ENCODE measurements at places on chromosomes 3 and 15.
A peak's percentile ranks its signal among the peaks of the same experiment; 100 is the strongest.

GRCh38 chr3:138066383-138066782 lies 49.0 kb downstream of the DZIP1L start:
- no peak for DNase-seq

- DNase-seq: no peak
Observed at GRCh38 chr3:10002951-10003350, 16.3 kb upstream of the EMC3 start.

DNA sequence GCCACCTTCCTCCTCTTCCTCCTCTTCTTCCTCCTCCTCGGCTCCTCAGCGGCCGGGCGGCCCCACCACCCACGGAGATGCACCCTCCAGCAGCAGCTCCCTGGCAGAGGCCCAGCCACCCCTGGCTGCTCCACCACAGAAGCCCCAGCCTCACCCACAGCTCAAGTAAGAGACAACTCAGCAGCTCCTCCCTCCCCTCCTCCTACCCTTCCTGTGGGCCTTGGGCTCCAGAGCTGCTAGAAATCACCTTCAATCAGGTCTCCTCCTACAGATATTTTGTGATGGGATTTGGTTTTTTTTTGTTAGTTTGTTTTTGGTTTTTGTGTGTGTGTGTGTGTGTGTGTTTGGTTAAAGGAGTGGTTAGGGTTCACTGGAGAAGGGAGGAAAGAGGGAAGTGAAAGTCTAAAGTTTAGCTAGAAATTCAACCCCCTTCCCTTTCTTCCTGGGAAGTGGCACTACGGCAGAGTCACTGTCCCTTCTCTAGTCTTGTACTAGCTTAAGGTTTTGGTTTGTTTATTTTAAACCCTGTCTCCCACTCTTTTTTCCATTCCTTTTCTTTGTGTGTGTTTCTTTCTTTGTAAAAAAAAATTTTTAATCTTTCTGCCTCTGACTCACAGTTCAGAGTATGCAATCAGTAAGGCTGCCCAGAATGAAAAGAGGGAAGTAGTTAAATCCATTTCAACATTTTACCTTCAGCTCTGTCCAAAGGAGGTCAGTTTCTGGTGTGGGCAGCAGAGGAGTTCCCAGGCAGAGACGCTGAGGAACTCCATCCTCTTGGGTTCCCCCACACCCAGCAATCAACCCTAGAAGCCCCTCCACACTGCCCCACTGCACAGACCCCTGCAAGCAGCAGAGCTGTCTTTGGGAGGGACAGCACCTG lies 29.0 kb upstream of the TIMP4 start:
- peak; percentile 66 for DNase-seq

DNA sequence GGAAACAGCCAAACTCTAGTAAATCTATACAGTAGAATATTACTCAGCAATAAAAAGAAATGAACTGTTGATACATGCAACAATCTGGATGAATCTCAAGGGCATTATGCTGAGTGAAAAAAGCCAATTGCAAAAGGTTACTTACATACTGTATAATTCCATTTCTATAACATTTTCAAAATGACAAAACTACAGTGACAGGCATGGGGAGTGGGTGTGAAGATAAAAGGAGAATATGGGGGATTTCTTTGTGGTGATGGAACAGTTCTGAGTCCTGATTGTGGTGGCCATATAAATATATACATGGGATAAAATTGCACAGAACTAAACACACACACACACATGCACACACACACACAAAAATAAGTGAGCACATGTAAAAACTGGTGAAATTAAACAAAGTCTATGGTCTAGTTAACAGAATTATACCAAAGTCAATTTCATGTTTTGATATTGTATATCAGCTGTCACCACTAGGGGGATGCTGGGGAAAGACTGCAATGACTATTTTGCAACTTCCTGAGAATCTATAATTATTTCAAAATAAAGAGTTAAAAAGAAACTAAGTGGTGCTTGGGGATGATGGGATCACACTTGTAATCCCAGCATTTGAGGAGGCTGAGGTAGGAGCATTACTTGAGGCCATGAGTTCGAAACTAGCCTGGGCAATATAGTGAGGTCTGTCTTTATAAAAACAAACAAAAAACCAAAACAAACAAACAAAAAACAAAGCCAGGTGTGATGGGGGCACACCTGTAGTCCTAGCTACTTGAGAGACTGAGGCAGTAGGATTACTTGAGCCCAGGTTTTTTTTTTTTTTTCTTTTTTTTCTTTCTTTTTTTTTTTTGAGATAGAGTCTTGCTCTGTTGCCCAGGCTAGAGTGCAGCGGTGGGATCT lies 66.0 kb downstream of the SPTSSB start:
- DNase-seq: no peak

DNA sequence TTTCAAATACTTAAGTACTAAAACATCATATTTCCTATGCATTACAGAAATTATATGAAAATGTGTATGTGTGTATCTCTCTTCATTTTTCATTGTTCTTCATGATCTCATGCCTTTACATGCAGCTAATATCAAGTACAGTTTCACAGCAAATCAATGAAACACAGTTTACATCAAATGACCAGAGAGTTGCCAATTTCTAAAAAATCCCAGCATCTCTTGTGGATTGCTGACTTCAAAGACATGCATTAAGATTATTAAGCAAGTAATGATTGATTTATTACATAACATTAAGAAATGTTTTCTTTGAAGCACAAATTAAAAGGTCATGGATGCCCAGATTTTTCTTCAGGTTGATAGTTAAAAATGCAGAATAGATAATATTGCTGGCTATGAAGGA lies 31.0 kb upstream of the TAFA4 start:
- DNase-seq: no peak

DNA sequence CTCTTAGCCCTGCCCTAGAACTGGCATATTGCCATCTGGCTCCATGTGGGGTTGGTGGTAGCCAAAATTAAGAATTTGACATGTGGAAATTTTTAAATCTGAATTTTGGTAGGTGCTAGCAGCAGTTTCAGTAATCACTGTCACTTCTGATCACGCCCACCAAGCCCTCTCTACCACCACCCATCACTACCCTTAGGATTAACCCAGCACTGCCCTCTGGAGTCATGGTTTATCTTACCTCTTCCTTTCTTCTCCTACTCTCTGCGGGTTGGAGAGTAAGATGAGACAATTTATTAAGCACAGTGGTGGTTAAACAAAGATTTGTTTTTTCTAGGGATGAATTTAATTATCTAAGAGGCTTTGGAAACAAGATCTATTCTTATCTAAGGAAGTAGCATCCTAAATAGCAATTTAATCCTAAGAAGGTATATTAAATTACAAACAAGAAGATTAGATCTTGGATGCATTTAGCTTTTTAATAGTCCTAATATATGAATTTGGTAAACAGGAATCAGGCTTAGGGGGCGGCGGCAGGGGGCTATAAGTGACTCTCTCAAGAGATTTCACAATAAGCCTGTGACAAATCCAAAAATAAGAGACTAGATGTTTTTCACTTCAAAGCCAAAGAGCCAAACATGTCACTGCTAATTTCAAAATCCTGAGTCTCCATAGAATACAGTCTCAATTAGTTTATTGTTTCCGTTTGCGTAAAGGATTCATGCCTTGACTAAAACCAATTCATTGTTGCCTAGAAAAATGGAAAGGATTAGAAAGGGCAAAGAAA lies 498.4 kb upstream of the UBE2E2 start:
- no peak for DNase-seq

DNA sequence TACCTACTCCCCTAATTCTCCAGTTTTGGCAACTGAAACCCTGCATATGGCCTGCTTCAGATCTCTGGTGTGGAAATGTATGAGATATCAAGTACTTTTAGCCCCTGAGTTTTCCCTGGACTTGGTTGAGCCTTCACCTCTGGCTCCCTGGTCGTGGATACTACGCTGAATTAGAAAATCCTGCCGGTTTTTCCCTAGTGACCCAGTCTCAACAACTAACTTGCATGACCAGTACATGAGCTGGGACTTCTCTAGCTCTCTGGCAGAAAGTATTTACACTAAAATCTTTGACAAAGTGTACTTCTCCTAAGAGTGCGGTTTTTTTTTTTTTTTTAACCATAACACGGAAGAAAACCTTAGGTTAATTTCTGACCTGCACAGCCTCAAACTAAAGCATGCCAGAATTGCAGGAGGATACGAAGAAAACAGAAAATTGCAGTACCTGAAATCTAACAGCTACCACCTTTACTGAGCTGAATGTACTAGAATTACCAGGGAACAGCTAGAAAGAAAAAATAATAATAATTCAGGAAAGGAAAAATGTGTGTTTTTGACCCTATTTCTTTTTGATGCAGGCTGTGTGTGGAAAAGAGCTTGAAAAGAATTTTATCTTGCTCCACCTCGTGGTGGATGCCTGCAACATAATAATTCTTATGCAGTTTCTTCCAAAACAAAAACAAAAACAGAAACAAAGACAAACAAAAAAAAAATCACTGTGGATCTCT lies 165.6 kb downstream of the GMNC start:
- DNase-seq: no peak

- DNase-seq: no peak
Observed at GRCh38 chr3:104392327-104392726, 974.4 kb upstream of the ALCAM start.

All from stimulated activated CD4-positive, alpha-beta T cell treated with anti-CD3 and anti-CD28 coated beads, Interleukin-12 subunit alpha, Interleukin-12 subunit beta, amount 100 ng/mL, for 48 hours (primary cell).